Esophagus squamous epithelium (tissue), 5 donors: ENCODE measurements at places on chromosomes 16 and 17. TPM values are rescaled to one million over a fixed set of nuclear protein-coding genes. Genes with fewer than 3 reads are reported as not detected.

The NPIPA3 gene
- 0.79 TPM for total RNA-seq

The KLHL10 gene
- total RNA-seq, result not detected

DNA sequence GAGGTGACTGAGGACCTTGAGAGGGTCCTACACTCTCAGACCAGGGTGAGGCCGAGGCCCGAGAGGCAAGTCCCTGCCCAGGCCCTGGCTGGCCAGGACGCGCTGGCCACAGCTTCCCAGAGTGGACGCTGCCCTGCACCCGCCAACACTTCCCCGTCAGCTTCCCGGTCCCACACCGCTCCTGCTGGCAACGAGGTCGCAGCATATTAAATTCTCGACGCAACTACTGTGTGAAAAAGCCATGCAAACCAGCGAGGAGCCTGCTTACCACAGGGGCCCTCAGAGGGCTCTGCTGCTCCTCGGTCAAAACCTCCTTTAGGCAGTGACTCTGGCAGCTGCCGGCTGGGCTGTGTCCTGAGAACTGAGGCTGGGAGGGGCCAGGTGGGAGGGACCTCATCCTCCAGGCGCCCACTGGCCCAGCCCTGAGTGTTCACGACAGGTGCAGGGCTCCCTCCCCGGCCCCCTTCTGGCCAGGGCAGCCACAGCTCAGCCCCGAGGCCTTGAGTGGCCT, 2.1 kb upstream of the TEX19 start:
- no peak for DNase-seq

DNA sequence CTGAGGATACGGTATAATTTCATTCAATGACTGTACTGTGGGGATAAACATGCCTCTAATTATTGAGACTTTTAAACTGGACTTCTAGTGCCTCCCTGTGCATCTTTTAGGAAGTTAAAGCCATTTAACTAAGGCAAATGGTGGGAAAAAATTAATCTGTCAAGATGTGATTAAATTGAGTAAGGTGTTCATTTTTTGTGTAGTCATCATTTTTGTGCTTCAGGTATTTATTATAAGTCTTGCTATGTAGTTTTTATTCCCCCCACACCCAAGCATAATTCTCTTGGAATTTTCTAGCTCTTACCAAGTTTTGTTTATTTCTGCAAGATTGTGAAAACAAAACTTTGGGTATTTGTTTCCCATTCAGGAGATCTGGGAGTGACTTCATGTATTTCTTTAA, 10.2 kb downstream of the TAF15 start:
- no peak for DNase-seq

The PAFAH1B1 gene
- 75.0 TPM for total RNA-seq

DNA sequence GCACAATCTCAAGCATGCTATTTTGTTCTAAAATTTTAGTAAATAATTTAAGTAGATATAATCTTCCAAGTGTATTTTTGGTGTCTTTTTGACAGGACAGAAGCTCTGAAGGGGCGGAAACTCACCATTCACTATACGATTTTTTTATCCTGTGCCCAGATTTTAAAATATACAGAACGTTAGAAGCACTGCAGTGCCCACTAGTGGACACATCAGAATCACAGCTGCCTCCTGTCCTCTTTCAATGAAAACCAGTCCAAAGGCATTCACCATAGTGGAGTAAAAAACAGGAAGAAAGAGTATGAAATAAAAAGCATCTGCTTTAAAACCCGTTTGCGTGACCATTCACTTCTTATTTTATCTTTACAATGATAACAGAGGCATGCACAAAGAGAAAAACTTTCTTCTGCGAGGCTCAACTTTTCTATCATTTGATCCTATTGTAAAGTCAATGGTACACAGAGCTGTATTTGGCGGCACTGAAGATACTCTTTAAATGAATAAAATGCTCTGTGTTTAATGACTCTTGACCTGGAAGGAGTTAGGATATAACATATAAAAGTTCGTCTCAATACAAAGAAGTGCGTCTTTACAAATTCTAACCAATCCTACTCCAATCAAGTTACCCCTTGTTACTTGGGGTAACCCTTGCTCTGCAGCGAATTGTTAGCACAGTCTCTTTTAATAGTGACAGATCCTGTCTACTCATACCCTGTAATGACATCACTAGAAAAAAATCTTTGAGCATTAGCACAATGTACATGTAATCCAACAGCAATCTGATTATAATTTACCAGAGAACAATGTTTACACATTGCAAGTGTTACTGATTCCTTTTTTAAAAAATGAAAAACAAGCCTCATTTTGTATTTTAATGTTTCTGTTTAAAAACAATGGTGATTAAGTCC, 339.8 kb upstream of the PSMD7 start:
- no peak for DNase-seq

DNA sequence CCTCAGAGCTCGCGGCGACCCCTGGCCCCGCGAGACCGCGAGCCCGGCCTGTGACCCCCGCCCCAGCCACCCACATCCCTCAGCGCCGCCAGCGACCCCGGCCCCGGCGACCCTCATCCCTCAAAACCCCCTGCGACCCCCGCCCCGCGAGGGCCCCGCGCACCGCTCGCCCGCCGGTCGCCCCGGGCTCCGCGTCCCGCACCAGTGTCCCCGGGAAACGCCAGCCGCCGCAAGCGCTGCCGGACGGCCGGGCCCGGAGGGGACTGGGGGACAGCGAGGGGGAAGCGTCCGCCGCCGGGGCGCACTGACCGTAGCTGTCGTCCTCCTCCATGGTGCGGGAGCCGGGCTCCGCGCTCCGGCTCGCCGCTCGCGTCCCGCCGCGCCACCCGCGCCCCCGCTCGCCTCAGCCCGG, at the start of gene CYTH1:
Gene CYTH1 (minus strand): TSS at position 381 of the 412 bp plus-strand sequence. CDS start 50 bp downstream, at position 331.
- no peak for DNase-seq

DNA sequence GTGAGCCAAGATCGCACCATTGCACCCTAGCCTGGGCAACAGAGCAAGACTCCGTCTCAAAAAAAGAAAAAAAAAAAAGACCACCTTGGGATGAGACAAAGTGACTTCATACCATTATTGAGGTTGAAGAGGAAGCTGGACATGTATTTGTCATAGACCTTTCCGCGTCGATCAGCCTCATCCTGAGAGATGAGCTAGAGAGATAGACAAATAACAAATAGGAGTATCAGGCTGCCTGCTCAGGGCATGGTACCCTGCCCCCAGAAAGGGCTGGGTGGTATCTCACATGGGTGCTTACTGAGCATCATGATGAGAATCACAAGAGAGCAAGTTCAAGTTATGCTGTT, 22.1 kb downstream of the CNTNAP1 start:
- no peak for DNase-seq

GRCh38 chr16:14187517-14188338, 116.6 kb downstream of the MRTFB start:
- DNase-seq, result no peak

The CACNB1 gene
- 3.6 TPM for total RNA-seq

- no peak for DNase-seq
Measured at GRCh38 chr17:27633312-27634025, 2.5 kb downstream of the LGALS9 start.

DNA sequence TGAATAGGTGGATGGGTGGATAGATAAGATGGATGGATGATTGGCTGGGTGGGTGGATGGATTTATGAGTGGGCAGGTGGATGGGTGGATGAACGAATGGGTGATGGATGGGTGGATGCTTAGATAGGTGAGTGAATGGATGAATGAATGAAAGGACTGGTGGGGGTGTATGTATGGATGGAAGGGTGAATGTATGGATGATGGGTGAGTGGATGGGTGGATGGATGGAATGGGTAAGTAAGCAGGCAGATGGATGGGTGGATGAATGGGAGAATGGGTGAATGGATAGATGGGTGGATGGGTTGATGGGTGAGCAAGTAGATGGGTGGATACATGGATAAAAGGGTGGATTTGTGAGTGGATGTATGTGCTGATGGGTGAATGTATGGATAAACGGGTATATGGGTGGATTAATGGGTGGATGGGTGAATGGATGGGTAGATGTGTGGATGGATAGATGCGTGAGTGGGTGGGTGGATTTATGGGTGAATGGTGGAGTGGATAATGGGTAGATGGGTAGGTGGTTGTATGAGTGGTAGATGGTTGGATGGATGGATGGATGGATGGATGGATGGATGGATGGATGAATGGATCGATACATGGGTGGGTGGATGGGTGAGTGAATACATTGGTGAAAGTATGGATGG, 682.6 kb downstream of the HS3ST4 start:
- DNase-seq, result no peak

The C17orf113 gene
- total RNA-seq, result 0.35 TPM

DNA sequence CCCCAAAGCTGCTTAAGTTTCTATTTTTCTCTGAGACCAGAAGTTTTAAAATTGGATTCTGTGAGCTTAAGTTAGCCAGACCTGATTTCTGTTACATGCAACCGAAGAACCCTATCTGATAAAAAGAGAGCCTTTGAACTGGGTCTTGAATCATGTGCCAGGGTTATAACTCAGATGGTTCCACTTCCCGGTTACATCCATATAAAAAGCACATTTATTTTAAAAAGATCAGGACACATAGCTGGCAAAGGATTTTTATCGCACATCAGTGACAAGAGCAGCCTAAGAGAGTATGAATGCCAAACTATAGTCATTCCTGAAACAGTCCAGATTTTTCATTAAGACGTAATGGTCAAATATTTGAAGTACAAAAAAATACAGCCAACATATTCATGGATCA, 32.5 kb upstream of the CLEC3A start:
- DNase-seq, result no peak

The PYY gene
- not detected for total RNA-seq

GRCh38 chr16:47949276-47949675, 206.5 kb downstream of the ABCC12 start:
- no peak for DNase-seq

DNA sequence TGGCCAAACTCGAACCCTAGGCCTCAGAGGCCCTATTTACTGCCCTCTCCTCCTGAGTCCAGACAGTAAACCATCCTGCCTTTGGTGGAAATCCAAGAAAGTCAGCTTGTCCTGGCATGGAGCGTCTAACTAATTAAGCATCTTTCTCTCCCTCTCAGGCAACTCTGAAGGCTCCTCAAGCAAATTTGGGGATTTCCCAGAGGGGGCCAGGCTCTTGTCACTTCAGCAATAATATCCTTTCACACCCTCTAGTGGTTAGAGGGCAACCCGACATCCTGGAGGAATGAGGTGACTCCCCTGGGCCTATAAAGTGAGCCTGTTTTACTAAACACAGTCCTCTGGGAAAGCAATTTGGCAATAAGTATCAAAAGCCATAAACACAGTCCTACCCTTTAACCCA, 60.4 kb downstream of the NOG start:
- no peak for DNase-seq

The NT5C3B gene
- 34.7 TPM for total RNA-seq

GRCh38 chr17:20989991-20990855, 52.6 kb downstream of the USP22 start:
- no peak for DNase-seq

The LPCAT2 gene
- total RNA-seq, result 21.7 TPM

- DNase-seq, result no peak
Measured at GRCh38 chr16:49459953-49460735, 86.5 kb downstream of the C16orf78 start.

DNA sequence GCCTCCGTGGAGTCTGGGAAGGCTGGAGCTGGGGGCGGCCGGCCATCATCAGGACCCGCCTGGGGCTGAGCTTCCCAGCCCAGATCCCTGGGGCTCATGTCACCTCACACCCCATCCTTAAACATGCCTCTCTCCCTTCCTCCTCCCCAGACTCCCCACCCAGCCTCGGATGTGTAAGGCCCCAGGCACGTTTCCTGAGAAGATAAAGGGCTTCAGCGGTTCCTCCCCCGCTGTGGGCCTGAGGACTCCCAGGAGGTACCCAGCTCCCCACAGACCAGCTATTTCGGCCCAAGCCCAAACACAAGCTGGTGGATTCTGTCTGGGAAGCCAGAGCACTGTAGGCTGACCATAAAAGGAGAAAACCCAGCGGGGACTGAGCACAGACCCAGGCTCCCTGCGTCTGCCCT, 49.2 kb downstream of the MYH11 start:
- no peak for DNase-seq
